ENCODE measurements at places on chromosomes 3 and 15. TPM values are rescaled to one million over a fixed set of nuclear protein-coding genes. Genes with fewer than 3 reads are reported as not detected.
A peak's percentile ranks its signal among the peaks of the same experiment; 100 is the strongest.

DNA sequence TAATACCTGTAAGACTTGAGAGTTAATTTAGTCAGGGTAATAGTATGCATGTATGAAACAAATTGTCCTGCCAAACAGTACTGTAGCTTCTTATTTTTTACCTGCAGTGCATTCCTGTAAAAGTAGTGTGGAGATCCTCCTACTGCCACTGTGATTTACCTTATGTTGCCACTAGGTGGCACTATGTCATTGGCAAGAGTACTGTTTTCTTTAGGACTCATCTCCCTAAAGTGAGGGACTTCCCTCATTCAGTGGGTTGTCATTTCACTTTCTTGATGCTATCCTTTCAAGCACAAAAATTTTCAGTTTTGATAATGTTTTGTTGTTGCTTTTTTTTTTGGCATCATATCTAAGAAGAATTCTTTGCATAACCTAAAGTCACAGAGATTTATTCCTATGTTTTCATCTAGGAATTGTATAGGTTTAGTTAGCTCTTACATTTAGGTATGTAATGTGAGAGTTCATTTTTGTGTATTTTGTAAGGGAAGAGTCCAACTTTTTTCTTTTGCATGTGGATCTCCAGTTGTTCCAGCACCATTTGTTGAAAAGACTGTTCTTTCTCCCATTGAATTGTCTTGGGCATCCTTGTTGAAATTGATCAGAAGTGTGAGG is 105.7 kb downstream of the AKAP13 start:
- peak; percentile 78 for DNase-seq

DNA sequence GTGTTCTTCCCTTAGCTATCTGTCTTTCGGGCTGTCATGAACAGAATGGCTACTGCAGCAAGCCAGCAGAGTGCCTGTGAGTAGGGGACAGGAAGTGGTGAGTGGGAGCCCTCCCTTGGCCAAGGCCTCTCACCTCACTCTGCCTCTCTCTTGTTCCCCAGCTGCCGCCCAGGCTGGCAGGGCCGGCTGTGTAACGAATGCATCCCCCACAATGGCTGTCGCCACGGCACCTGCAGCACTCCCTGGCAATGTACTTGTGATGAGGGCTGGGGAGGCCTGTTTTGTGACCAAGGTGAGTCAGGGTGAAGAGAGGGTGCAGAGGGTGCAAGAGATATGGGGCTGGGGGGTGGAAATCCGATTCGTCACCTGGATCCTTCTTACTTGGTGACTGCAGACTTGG is 3.0 kb downstream of the DLL4 start:
- DNase-seq, result no peak

GRCh38 chr3:44106756-44107155 is 134.9 kb upstream of the TOPAZ1 start:
- no peak for DNase-seq

DNA sequence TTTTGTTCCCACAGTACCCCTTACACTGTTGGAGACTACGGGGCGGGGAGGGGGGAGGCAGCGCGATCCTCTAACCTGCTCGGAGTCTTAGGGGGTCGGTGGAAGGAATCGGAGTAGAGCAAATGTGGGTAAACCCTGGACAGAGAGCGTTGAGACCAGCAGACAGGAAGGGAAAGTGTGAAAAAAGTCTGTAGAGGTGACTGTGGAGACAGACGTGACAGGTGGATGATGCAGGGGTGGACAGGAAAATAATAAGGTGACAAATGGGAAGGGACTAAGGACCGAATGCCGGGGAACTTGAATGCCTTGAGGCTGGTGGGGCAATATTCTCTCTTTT is 424 bp downstream of the EAF2 start:
- DNase-seq, result no peak

DNA sequence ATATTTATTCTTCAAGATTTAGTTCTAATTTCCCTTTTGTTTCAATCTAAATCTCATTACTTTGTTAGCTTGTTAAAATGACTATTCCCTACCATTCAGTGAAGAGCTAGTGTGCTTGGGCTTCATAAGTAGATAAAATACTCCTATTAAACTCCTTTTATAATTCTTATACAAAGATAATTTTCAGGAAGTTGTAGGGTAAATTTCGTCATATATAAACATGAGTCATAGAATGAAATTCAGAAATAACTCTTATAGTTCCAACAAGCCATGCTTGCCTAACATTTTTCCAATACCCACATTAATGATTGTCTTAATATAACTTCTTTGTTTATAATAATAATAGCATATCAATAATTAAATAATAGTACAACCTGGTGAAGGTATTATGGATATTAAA is 407.3 kb downstream of the NAALADL2 start:
- peak; percentile 29 for DNase-seq

- DNase-seq, result no peak
Measured at GRCh38 chr15:81011593-81011992, 10.9 kb downstream of the TLNRD1 start.

DNA sequence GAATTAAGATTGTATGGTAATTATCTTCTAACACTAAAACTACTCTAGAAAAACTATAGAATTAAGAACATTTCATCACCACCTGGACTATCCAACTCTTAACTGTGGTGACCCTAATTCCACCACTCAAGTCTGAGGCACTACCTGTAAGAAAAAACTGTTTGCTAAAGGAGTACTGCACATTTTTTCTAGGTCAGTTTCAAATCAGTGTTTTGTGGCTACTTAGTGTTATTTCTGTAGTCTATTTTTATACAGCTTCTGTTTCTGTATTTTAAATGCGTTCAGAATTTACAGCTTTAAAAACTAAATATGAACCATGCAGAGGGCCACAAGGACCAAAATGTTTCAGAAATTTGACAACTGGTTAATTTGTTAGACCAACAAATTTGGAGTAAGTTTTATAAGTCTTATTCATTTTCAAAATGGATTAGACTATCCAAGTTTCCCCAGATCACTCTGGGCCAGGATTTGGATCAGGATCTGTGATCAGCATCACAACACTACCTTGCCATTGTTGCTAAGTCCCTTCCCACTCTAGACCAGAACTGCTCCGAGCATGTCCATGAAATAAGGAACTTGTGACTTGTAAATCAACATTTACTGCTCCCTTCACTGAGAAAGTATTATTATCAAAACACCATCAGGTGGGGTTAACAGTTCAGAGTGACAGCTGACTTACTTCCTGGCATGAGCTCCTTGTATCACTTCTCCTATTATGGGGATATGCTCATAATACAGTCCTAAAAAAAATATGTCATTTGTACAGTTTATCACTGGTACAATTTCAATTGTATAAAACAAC is 8.6 kb downstream of the GLT8D1 start:
- no peak for DNase-seq

- no peak for DNase-seq
Measured at GRCh38 chr3:152048831-152049230, 175.4 kb downstream of the SUCNR1 start.

GRCh38 chr15:88908697-88909621 is 4.2 kb downstream of the MFGE8 start:
- DNase-seq, result peak; percentile 75

DNA sequence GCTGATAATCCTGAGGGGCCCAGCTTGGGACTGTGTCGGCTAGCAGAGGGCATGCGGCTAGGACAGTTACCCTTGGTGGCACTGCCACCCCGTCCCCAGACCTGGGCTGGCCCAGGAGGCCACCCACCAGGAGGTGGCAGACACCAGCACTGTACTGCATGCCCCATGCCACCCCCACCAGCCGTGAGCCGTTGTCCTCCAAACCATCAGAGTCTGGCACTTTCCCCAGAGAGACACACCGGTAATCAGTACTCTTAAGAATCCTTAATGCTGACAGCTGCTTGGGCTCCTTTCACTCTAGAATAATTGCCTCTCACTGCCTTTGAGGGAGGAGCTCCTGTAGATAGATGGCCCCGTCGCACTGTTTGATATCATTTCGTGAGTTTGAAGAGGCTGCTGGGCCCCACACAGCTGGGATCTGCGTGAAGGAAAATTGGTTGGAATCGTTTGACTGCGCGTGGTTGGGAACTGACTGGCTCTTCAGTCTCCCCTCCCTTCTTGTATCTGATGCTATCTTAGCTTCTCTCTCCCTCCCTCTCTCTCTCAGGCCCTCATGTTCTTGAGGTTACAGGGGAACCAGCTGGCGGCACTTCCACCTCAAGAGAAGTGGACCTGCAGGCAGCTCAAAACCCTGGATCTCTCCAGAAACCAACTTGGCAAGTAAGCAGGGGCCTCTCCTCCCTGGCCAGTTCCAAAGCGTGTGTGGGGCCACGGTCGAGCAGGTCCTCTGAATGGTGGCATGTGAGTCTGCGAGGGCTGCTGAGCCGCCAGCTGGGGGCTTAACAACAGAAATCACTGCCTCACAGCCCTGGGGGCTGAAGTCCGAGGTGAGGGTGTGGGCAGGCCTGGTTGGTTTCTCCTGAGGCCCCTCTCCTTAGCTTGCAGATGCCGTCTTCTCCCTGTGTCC is 94.9 kb downstream of the LRRK1 start:
- DNase-seq, result no peak

GRCh38 chr15:75349851-75350588 is 3.2 kb downstream of the NEIL1 start:
- no peak for DNase-seq

DNA sequence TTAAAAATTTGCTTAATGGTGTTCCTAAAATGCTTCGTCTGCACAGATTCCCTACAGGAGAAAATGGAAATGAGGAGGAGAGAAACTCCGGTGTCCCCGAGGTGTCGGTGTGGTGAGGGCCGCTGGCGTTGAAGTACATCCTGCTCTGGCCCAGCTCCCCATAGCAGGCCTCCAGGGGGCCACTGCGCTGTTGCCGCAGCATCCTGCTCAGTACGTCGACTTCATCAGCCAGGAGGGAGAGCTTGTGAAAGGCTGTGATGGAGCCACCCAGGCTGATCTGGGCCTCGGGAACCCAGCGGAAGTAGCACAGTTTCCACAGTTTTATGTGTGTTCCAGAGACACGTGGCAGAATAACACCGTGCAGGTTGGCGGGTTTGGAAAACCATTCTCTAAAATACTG is 37.8 kb downstream of the FAN1 start:
- no peak for DNase-seq

GRCh38 chr3:77935418-77935817 is 895.5 kb downstream of the ROBO2 start:
- peak; percentile 6 for DNase-seq

- no peak for DNase-seq
Measured at GRCh38 chr3:32522682-32523081, 20.0 kb upstream of the CMTM6 start.

GRCh38 chr15:99438691-99439523 is 126.9 kb upstream of the MEF2A start:
- no peak for DNase-seq

The SLC38A3 gene
- 0.89 TPM for total RNA-seq

The SERPINI1 gene
- total RNA-seq, result 4.4 TPM

The BCL2A1 gene
- total RNA-seq, result 0.69 TPM

The MGA gene
- total RNA-seq, result 13.8 TPM

The CD96 gene
- 0.22 TPM for total RNA-seq
